ENCODE measurements at places on chromosomes 1 and 21.

GRCh38 chr1:212752252-212752933, 39.2 kb downstream of the NSL1 start:
- DNase-seq: no peak

DNA sequence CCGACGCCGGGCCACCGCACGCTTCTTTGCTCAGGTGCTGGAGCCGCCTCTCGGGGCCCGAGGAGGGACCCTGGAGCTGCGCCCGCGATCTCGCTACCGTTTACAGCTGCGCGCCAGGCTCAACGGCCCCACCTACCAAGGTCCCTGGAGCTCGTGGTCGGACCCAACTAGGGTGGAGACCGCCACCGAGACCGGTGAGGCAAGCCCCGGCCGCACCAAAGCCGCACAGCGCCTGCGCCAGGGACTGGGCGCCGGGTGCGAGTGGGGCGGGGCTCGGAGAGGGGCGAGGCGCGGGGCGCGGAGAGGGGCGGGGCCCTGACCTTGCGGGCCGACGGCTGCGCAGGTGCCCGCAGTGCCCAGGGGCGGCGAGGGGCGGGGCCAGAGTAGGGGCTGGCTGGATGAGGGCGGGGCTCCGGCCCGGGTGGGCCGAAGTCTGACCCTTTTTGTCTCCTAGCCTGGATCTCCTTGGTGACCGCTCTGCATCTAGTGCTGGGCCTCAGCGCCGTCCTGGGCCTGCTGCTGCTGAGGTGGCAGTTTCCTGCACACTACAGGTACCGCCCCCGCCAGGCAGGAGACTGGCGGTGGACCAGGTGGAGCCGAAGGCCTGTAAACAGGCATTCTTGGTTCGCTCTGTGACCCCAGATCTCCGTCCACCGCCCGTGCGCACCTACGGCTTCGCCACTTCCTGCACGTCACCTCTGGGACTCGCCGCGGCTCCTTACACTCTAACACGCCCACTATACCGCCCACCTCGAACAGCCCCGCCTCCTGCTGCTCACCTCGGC, 9.8 kb upstream of the CDC20 start:
- no peak for DNase-seq

- DNase-seq: peak; percentile 91
Observed at GRCh38 chr1:53837924-53838653, at the start of gene NDC1. NDC1 (minus strand) TSS chr1:53838296; CDS start chr1:53838261, 35 bp downstream.

- DNase-seq: no peak
Observed at GRCh38 chr1:75275631-75276030, 141.4 kb downstream of the LHX8 start.

- no peak for DNase-seq
Observed at GRCh38 chr1:105914403-105914802, 1142.1 kb upstream of the PRMT6 start.

DNA sequence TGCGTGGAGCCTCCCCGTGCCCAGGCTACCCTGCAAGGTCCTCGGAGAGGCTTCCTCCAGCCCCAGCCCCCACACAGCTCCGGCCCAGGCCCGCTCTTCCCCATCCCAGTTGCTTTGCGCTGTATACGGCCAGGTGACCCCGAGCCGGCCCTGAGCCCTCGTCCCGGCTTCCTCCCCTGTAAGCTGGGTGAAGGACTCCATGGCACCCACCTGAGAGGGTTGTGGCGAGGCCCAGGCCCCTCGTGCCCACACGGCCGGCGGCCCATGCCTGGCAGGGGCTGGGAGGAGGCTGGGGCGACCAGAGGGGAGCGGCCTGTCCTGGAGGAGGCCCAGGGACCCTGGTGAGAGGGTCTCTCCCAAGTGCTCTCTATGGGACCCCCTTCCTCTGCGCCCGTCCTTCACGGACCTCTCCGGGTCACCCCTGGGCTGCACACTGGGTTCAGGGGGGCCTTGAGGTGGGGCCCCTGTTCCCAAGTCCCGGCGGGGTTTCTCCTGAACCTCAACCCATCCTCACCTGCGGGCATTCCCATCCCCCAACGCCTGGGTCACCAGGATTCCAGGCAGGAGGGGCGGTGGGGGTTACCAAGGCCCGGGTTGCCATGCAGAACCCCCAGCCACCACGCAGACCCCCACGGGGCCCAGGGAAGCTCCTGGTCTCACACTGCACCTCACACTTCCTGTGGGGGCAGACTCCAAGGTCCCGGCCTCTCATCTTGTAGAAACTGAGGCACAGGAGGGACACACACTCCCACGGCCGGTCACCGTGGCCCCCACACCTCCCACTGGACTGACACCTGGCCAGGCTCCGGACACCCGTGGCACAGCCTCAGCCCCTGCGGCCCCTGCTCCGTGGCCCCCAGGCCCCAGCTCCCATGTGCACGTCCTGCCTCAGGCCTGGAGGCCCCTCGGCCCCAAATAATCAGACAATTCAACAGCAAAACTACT, 25.2 kb downstream of the COL6A1 start:
- no peak for DNase-seq

DNA sequence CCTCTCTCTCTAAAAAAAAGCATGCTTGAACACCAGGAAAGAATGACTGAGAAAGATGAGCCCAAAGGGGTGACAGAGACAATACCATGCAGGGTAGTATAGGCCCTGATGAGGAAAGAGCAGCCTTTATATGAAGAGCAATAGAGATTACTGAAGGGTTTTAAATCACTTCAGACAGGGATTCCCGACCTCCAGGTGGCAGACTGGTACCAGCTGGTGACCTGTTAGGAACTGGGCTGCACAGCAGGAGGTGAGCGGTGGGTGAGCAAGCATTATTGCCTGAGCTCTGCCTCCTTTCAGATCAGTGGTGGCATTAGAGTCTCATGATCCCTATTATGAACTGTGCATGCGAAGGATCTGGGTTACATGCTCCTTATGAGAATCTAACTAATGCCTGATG, 30.8 kb upstream of the GTF2B start:
- no peak for DNase-seq

GRCh38 chr1:55593298-55593697, 378.1 kb upstream of the USP24 start:
- no peak for DNase-seq

GRCh38 chr1:167899253-167899681, 14.7 kb downstream of the ADCY10 start:
- no peak for DNase-seq

DNA sequence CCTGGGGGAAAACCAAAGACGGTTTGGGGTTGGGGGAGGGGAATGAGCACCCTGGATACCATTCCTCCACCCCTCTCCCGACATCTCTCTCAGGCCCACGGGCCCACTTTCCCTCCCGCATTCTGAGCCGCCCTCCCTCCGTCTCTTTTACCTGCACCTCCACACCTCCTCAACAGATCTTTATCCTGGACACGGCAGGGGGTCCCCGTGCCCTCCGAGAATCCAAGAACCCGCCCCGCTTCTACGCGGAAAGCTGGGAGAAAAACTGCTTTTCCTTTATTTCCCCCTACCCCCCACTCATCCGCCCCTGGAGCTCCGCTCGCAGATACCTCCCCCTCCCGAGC, 108.8 kb downstream of the NAV1 start:
- DNase-seq: no peak

GRCh38 chr21:16357994-16358393, 628.2 kb downstream of the USP25 start:
- DNase-seq: no peak

DNA sequence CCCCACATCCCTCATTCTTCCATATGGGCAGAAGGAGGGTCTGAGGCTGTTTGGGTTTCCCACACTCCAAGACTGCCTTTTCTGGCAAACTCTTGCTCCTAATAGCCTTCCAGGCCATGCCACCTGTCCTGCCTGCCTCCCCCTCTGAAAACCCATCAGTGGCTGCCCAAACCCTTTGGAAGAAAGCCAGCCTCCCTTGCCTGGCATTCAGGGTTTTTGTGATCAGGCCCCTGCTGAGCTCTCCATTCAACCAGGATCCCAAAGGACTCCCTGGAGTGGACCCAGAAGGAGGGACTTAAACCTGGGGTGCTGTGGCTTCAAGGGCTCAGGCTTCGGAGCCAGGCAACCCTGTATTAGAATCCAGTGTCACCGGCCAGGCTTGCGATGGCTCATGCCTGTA, 4.2 kb upstream of the GUCA2A start:
- no peak for DNase-seq

DNA sequence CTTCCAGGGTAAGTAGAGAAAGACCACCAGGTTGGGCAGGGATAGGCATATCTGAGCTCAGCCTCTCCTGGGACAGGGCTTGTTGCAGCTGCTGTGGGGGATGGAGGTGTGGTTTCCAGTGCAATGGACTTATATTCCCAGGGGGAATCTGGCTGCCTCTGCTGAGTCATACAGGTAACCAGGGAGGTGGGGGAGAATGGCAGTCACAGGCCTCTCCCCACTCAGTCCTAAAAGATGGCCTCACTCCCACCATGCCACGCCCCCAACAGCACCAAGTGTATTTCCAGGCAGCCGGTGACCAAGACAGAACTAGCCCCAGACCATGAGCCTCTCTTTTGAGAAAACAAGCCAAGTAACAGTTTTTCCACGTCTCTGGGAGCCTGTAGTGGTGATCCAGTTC, 1240.7 kb downstream of the BRINP3 start:
- DNase-seq: no peak

GRCh38 chr1:85296980-85297379, 20.5 kb upstream of the BCL10 start:
- no peak for DNase-seq

DNA sequence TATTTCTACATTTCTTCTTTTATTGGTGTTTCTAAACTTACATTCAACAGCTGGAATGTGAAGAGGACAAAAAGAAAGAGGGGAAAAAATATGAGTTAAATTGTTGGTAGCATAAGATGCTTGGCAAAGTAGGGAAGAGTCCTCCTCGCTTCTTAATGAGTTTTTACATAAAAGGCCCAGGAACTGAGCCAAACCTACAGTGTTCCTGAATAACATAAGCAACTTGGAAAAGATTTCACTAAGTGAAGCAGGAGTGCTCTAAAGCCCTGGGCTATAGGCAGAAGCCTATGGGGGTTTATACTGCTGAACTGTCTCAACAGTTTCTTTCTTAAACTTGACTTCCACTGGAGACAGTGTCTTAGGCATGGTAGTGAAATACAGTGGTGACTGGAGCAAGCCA, 115.0 kb upstream of the USP25 start:
- DNase-seq: no peak

GRCh38 chr1:153556348-153556747, 7.3 kb upstream of the S100A3 start:
- DNase-seq: no peak

DNA sequence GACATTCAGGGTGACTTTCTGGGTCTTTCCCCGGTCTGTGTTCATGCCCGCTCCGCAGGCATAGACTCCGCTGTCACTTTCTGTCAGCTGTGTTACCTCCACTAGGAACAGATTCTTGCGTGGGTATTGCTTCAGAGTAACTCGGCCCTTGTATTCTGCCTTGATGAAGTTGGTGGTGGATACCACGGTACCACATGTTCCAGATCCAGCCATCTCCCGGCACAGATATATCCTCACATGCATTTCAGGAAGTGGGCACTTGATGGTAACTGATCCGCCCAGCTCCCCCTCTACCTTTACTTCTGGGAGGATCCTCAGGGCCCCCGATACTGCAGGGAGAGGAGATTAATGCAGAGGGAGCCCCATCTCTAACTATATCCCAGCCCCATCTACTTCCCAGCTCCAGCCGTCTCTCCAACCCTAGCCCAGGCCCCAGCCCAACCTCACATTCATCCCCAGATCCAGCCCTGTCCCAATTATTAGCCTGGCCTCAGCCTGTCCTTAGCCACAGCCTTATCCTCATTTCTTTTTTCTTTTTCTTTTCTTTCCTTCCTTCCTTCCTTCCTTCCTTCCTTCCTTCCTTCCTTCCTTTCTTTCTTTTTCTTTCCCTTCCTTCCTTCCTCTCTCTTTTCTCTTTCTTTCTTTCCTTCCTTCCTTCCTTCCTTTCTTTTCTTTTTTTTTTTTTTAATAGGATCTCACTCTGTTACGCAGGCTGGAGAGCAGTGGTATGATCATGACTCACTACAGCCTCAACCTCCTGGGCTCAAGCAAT, 7.8 kb downstream of the FCMR start:
- DNase-seq: no peak
